ENCODE measurements at places on chromosomes 1 and 21.

GRCh38 chr1:207402744-207403143, 51.4 kb upstream of the CR2 start:
- no peak for DNase-seq

DNA sequence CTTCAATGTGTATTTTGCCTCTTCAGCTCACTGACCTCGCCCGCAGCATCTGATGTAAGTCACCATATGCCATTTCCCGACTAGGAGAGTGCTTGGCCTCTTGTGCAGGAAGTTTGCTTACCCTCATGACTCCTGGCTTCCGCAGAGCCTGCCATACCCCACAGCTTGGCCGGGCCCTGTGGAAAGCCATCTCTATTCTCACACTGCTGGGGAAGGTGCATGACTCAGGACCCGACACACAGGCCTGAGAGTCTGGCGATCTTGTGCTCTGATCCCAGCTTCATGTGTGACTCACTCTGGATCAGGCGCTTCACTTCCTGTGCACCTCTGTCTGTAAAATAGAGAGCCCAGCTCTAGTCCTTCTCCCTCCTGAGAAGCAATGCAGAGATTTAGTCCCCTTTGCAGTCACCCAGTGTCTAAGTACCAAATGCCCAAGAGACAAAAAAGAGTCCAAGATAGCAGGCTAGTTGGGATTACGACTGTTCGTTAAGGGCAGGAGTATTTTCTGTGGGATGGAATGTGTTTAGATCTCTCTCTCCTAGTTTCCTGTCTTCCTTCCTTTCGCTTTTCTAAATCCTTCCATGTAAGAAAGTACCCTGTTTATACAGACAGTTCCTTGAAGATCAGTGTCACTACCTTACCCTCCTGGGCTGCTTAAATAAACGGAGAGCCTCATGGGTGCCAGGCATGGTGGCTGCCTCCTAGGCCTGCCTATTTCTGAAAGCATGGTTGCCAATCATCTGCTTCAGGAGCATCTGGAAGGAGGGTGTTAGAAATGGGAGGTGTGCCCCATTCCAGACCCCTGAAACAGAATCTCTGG, 62.8 kb upstream of the KIF26B start:
- no peak for DNase-seq

DNA sequence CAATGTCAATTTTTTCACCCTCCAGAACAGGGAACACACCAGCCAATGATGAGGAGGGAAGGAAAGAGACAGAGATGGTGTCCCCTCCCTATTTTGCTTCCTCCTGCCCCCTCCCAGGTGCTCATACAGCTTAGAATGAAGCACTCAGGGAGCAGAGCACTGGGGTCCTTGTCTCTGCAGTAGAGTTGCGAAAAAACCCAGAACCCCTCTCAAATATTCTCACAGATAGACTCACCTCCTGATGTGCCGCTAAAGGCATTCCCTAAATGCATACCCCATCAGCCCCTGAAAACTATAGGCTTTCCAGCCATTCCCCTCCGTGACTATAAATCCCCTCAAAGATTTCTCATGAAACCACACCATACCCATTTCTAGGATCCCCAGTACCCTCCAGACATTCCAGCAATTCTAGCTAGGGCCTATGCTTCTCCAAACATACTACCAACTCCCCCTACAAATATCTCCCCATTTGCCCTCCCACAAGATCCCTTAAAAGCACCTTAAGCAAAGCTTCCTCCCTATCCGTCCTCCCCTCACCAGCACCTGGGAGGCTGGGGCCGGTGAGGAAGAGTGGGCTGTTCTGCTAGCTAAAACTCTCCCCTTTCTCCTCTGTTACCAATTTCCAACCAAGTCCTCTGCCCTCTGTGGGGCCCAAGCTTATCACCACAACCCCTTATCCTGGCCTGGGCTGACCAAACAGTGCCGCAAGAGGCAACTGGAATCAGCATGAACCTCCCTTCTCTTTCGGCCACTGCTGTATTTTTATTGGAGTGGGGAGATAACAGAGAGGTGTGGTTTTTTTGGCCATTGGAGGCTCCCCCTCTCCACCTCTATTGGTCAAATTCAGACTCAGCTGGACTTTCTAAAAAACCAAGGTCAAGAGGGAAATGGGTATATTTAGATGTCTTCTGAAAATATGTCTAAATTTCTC, 54.7 kb downstream of the RHBG start:
- no peak for DNase-seq

DNA sequence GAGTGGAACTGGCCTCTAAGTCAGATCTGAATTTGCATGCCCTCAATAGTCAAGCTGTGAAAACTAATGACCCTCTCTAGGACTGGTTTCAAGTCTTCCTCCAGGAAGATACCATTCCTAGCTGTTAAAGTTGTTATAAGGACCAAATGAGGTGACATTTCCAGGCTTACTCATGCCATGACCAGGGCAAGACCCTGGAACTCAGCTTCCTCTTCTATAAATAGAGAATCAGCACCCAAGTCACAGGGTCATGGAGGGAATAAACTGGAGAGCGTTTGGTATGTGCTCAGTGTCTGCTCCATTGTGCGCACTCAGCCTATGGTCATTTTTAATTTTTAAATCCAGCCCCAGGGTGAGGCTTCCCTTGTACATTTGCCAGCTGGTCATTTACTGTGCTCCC, 2.5 kb downstream of the S100A9 start:
- no peak for DNase-seq

- DNase-seq = no peak
Measured at GRCh38 chr1:51576085-51576444, 40.8 kb upstream of the OSBPL9 start.

GRCh38 chr1:17514776-17515175, 24.7 kb upstream of the ARHGEF10L start:
- no peak for DNase-seq

DNA sequence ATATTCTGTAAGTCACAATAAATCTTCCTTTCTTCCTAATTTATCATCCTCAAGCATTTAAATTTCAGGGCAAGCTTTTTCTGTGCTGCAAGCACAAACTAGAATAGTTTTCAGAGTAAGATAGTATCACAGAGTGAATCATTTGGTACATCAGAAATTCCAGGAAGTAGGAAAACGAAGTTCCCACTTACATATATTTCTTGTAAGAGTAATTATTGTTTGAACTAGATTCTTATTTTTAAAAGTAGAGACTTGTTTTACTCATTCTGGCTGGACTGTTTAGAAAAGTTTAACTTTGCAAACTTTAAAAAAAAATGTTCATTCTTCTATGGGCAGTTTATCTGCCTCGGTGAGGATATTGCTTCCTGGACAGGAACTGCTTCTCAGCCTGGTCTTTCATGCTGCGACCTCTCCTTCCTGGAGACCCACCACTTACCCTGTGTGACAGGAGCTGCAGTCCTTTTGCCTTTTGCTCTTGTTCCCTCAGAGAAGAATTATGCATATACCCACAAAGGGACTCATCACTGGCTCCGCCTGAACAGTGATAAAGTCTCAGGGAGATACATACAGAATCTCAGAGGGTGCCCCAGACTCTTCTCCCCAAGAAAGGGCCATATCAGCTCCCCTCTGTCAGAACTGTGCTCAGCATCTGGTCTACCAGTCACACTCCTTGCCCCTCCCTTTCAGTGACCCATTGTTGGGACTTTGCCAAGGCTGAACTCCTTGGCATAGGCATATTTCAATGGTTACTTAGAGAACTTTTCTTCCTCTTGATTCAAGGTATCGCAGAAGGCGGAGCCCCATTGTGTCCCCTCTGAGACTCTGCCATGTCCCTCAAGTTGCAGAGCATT, 102.7 kb upstream of the CD55 start:
- DNase-seq = no peak

DNA sequence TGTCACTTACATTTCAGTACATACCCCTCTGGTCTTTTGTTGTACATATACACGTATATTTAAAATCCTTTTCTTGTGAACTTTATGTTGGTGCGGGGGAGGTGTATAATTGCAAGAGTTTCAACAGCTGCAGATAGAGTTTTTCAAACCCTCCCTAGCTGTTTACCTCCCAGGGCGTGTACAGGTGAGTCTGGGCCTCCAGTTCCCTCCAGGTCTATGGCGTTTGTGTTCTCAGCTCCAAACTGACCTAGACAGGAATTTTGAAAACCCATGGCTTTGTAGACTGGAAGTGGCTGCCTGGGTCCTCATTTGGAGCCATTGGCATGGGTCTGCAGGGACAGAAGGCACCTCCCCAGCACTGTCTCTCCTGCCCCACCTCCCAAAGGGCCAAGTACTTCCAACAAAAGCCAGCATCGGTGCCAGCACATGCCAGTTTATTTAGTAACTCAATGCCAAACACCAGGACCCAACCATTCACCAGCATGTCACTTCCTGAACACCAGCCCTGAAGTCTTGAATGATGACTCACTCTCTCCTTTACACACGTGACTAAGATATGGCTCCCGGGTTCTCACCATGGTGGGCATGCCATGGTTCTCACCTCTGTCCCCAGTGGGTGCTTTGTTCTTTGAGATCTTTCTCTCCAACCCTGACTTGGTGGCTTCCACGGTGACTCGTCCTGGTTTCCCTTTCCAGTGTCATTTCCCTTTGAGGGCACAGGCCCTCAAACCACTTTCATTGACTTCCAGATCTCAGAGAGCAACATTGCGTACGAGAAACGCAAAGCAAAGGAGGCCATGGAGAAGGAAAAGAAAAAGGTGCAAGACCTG, 57.3 kb upstream of the EFHD2 start:
- peak; percentile 39 for DNase-seq

- DNase-seq = no peak
Measured at GRCh38 chr1:18463063-18463462, 17.7 kb upstream of the KLHDC7A start.

DNA sequence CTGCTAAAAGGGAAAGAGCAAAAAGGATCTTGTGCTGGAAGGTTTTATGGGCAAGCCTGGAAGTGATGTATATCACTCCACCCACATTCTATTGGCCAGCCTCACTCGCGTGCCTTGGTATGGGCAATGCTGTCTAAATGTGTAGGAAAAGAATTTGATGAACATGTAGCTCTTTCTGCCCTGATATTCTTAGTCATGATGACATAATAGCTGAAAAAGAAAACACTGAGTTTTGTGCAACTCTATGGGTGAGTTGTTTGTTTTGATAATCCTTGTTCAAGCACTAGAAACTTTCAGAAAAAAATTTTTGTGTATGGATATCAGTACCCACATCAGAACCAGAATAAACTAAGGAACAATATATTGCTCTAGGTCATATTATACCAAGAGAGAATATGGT, 231.5 kb upstream of the ST6GALNAC5 start:
- no peak for DNase-seq

GRCh38 chr1:226829105-226829504, 41.3 kb upstream of the PSEN2 start:
- no peak for DNase-seq

Measured in activated naive CD4-positive, alpha-beta T cell treated with anti-CD3 and anti-CD28 coated beads, Interleukin-2, amount 10 ng/mL, durations not matched to agents 7 days and 5 days (primary cell).